ENCODE measurements at places on chromosomes 1 and 21.

DNA sequence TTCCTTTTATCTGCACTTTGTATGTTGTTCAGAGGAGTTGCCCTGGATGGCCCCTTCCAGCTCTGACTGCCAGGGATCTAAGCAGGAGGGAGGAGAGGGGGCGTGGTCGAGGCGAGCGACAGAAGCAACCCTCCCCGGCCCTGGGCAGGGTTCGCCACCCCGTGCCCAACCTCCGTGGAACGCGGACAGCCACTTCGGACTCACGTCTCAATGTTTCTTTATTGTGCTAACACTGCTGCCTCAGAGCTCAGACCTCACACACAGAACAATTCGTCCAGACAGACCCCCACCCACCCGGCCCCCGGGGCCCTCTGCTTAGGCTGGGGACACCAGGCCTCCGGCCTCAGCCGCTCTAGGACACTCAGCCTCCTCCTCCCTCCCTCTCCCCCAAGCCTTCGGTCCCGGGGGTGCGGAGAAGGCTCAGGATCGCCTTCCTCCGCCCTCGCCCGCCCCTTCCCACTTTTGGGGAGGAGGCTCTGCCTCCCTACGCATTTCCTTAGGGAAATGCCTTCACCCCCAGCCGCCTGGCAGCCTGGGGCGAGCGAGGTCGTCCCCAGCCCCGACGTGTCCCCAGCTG is 8.3 kb downstream of the VSIG8 start:
- DNase-seq: peak; percentile 78

DNA sequence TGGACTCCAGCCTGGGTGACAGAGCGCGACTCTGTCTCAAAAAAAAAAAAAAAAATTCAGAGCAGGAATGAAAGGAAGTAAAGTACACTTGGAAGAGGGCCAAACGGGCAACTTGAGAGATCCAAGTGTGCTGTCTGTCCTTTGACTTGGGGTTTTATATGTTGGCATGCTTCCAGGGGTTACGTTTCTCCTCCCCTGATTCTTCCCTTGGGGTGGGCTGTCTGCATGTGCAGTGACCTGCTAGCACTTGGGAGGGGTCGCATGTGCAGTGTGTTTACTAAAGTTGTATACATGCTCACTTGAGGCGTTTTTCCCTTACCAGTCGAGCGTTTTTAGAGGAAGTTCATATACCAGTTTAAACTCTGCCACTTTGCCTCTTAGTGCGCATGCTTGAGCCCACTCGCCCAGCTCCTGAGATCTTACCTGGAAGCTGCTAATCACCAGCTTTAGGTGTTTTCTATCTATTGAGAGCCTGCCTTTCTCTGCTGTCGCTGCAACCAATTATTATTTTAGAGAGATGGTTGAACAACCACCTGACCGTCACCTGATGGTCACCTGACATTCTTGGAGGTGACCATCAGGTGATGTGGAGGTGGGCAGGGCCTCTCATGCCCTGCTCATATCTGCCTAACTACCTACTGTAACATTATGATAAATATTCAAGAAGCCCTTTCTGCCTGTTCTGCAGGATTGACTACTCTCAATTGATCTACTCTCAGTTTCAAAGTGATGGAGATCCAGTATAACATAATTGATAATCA is 140.1 kb downstream of the MACF1 start:
- no peak for DNase-seq

DNA sequence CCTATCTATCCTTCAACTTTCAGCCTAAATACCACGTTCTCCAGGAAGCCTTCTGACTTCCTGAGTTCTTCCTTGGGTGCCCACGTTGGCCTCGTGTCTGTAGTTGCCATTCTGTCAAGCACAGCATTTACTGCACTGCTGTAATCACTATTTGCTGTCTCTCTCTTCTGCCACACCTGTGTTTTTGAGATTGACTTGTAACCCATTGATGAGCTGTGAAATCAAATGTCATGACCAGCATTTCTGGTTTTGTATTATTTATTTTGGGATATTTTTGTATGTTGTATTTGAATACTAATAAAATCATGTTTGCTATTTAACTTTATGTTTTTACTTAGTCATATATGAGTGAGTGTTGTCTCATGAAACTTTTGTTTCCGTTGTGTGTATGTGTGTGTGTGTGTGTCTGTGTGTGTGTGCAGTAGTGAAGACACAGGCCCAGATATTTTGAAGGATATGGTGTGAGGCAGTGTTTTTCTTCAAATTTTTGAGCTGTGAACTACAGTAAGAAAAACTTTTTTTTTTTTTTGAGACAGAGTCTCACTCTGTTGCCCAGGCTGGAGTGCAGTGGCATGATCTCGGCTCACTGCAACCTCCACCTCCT is 126.2 kb upstream of the SERBP1 start:
- no peak for DNase-seq

DNA sequence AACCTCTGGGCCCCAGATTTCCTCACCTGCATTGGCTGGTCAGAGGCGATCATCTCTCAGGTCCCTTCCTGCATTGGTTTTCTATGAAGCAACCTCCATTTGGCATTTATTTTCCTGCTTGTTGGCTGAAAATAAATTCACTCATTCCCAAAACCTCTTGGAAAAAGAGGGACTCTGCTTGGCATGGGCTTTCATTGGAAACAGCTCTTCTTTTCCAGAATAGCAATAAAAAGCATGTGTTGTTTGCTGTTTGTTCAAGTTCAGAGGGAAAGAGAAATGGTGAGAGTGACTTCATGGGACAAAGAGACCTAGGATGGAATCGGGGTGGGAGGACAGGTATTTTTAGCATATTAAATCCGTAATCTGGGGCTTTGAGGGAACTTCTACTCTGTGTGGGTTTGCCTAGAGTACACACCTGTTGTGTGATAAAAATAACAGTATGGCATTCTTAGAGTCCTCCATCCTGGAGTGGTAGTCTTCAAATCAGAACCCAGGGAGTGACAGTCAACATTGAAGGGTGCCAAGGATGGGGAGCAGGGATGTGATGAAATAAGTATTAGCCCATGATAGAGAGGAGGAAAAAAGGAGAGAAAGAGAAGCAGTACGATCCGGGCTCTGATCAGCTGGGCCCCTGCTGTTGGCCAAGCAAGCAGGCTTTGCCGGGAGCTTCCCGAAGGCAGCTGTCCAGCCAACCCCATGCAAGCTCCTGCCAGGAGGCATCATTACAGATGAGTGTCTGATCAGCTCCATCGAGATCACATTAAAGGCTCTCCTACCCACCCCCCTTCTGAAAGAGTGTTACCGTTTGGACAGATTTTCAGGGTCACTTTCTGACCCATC is 131.9 kb upstream of the NFIA start:
- peak; percentile 69 for DNase-seq

DNA sequence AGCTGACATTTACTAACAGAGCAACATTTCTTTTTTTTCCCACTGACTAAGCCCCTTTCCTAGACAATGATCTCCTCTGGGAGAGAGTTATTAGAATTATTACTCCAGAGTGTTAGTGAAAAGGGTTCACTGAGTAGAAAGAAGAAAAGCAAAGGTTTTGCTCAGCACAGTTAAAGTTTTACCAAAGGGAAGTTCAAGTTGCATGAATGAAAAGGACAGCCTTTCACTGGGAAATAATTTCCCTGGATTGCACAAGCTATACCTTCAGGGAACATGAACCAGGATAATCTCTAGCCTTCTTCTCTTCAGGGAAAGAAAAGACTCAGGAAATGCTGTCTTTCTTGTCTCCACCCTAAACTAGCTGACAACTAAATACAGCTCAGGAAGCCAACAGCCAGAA is 71.4 kb upstream of the ESRRG start:
- no peak for DNase-seq

- no peak for DNase-seq
These were observed 5.8 kb upstream of the TGFB2 start for GRCh38 chr1:218339267-218339831.
